ENCODE measurements at places on chromosomes 6 and 20. TPM values are rescaled to one million over a fixed set of nuclear protein-coding genes. Genes with fewer than 3 reads are reported as not detected.

SLC16A10 gene
- total RNA-seq, result 5.9 TPM

LINC00237 gene
- not detected for total RNA-seq

OPN5 gene
- total RNA-seq, result not detected

IMPG1 gene
- not detected for total RNA-seq

ZFP57 gene
- total RNA-seq, result not detected

Measured in SK-MEL-5 (cell line).